NCI-H1105 (cell line): ENCODE measurements at places on chromosomes 3 and 15.

GRCh38 chr3:29972320-29972993, 633.9 kb upstream of the TGFBR2 start:
- DNase-seq: no peak

DNA sequence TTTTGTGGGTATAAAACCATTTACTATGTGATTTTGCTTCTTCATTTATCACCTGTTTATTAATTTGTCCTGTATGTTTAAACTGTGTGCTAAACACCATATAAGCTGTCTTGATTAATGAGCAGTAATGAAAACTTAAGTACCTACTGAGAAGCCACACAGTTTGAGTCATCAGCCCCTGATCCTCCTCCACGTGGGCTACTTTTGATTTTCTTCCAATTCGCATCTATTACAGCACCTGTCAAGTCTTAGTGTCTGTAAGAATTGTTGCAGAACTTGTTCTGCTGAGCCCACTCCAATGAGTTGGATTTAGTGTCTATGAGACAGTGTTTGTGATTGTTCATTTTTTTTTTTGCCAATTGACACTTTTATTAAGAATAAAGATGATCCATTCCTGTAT, 16.8 kb downstream of the EPHA6 start:
- DNase-seq: peak; percentile 12

DNA sequence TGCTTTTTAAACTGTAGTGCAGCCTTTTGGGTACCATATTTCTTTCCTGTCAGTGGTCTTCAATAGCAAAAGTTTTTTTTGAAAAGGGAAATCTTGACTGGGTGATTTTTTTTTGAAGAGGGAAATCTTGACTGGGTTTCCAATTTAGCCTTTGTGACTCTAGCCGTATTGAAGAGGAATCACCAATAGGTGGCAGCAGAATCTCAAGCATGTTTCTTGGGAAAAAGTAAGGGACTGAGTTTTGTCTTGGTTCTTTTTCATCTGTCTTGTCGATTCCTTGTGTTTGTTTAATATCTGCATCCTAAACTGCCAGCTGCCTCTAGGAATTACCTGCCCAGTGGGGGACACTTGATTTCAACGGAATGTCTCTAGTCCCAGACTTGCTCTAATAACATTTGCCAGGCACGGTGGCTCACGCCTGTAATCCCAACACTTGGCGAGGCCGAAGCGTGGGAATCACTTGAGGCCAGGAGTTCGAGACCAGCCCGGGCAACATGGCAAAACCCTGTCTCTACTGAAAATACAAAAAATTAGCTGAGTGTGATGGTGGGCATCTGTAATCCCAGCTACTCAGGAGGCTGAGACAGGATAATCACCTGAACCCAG, 89.2 kb downstream of the RBPMS2 start:
- peak; percentile 49 for DNase-seq

DNA sequence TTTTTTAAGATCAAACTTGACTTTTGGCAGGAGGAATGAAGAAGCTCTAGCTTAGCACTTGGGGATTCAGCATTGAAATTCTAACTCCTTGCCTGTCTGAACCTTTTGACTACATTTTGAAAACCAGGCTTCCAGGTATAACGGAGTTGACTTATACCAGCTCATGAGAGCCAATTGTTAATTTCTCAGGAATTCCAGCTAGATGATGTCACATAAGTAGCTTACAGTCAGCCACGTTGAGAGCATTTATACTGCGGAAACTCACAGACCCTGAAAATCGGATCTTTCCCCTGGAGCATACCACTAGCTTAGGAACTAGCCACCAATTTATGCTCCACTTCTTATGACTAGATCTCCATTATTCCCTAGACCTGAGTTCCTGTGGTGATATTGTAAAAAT, 321.4 kb upstream of the DPH6 start:
- no peak for DNase-seq

- no peak for DNase-seq
These were observed 36.6 kb downstream of the CCDC66 start for GRCh38 chr3:56593455-56594158.

DNA sequence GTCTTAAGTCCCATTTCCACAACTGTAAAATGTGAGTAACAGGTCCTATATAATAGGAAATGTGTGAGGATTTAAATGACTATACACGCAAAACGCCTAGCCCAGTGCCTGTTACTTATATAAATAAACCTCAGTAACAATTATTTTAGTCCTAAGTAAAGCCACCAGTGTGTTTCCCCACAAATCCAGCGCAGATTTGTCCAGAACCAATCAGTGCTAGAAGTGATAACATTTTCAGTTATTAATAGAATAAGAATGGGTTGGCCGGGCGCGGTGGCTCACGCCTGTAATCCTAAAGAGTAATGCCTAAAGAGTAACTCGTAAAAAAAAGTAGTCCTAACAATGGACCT, 561 bp downstream of the RPAP1 start:
- DNase-seq: no peak

- DNase-seq: no peak
These were observed 1.5 kb downstream of the CDC25A start for GRCh38 chr3:48186631-48187300.

DNA sequence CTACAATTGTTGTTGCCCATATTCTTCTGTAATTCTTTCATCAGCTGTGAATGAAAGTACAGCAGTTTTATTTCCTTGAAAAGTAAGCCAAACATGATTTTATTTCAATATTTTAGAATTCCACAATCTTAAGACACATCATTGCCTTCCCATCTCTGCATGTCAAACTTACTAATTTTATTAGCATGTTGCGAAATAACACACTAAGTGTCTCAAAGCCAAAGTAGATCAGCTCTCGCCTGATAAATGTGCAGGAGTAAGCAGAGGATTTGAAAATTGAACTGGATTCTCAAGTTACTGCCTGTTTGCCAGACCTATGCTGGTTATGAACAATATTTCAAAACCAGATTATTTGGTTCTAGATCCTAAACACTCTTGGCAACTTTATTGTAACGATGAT, 25.7 kb downstream of the TGFBR2 start:
- DNase-seq: no peak

DNA sequence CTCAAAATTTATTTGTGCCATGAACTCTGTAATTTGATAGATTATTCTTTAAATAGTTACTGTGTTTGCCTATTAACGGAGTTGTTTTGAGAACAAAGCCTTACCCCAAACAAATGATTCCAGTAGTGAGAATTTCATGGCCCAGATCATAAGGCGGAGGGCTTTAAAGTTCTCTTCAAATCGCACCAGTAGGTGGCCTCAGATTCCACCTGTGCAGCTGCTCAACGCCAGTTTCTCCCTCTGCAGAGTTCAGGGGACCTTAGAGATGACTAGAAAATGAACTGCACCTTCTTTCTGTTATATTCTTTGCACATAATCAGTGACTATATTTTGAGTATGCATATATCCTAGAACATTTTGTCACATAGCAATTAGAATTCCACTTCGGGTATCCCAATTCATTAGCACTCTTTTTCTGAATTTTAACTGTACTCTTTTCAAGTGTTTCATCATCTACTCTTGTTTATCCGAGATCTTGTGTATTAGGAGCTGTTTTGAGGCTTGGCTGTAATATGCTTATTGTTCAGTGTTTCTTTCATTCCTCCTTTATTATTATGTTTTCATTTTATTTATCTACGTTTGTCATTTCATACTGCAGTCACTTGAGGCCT, 232.6 kb upstream of the CHRM5 start:
- peak; percentile 34 for DNase-seq

GRCh38 chr3:185210621-185211142, 43.2 kb downstream of the EHHADH start:
- peak; percentile 86 for DNase-seq

GRCh38 chr15:71598741-71599140, 211.6 kb upstream of the NR2E3 start:
- DNase-seq: no peak

DNA sequence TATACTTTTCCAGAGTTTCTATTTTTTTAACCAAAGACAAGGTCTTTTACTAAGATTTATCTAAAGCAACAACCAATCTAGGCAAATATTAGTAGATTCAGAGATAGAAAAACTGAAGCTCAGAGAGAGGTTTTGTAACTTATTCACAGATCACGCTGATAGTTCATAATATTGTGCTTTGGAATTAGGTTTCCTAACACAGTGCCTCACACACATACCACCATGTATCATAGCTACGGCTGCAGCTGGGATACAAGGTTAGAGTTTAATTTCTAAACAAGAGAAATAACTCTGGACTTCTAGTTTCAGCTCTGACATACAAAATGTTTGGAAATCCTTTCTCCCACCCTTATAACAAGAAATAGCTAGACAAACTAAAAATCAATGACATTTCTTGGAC, 565.7 kb downstream of the PYDC2 start:
- DNase-seq: no peak

DNA sequence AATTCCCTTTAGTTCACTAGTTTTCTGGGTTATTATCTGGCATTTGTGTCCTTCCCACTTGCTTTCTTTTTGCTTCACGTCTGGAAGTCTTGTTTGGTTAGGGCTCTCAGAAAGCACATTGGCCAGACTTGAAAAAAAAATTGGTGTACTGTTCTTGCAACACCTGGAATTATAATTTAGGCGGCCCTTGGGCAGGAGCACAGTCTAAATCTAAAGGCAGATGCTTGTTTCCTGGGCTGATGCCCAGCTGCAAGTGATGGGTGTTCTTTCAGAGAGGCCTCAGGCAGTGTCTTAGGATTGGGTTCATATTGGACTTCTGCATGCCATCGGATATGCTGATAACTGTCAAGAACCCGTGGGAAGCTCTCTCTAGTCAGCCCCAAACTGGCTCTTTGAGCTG, 521.5 kb downstream of the PDCD6IP start:
- no peak for DNase-seq

DNA sequence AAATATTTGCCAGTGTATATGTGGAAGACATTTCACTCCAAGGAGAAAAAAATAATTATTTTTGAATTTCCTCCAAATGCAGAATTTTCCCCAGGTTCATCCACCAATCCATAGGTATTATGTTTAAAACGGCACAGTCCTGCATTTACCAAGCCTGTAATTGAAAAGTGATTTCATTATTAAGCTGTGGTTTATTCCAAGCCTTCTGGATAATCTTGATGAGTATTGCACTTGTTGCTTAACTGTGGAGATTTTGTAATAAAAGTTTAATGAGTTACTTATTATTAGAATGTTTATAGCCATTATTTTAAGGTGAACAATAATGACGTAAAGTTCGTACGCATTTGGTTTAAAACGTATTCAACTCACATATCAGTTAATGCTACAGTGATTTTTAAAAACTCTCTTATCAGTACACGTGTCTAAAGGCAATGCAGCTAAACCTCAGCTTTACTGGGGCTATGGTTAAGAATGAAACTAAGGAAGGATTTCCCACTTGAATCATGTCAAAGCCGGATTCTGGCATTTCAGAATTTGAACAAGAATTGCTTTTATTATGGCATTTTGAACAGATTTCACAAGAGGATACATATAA, 283.9 kb downstream of the MECOM start:
- DNase-seq: no peak

GRCh38 chr3:30471066-30471465, 135.3 kb upstream of the TGFBR2 start:
- no peak for DNase-seq

GRCh38 chr3:48588230-48588629, 6.9 kb downstream of the COL7A1 start:
- no peak for DNase-seq

GRCh38 chr15:85691350-85692240, 103.1 kb downstream of the KLHL25 start:
- no peak for DNase-seq

- no peak for DNase-seq
These were observed 186.7 kb downstream of the SSR3 start for GRCh38 chr3:156368189-156368588.

- DNase-seq: peak; percentile 20
These were observed 97.2 kb upstream of the CNTN4 start for GRCh38 chr3:2001306-2002108.

DNA sequence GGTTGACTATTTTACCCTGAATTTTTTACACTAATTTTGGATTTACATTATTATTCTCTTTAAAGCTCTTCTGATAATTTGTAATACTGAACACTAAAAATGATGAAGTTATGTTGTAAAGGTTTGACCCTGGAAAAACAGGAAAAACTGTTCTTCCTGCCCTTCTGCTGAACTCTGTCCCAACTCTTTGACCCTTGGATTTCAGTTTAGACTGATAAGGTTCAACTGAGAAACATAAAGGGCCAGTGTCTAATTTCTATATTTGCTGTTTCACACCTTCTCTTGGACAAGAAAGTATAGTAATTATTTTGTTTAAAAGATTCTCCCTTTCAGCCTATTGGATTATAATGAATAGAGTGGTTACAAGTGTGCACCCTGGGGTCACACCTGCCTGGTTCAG, 12.8 kb upstream of the TMOD3 start:
- DNase-seq: no peak

- DNase-seq: no peak
These were observed 16.7 kb upstream of the MYH15 start for GRCh38 chr3:108527109-108527508.

DNA sequence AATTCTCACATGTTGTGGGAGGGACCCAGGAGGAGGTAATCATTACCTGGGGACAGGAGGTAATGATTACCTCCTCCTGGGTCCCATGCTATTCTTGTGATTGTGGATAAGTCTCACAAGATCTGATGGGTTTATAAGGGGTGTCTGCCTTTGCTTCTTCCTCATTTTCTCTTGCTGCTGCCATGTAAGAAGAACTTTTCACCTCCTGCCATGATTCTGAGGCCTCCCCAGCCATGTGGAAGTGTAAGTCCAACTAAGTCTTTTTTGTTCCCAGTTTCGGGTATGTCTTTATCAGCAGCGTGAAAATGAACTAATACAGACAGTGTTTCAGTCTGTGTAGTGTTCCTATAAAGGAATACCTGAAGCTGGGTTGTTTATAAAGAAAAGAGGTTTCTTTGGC, 13.1 kb upstream of the KCTD6 start:
- no peak for DNase-seq

DNA sequence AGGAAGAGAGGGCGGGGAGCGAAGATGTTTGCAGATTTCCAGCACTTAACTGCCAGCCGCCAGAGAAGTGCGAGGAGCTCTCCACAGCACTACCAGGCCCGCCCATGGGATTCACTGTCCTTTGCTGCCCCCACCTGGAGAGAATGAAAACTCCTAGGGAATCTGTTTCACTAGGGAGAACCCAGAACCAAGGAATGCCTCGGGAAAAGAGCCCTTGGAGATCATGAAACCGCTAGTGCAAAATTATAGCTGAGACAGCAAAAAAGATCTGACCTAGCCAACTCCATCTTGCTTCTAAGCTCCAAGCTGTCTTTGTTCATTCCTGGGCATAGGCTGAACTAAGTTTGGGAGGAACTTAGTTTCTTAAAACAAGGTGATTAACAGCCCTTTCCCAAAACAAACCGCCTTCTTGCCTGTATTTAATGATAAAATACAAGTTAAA, 82.6 kb upstream of the GCNT3 start:
- DNase-seq: peak; percentile 90

GRCh38 chr3:37897763-37898162, 36.1 kb downstream of the CTDSPL start:
- DNase-seq: no peak

- no peak for DNase-seq
These were observed 348.7 kb upstream of the LMCD1 start for GRCh38 chr3:8152821-8153418.

GRCh38 chr3:141248064-141248463, 16.4 kb downstream of the PXYLP1 start:
- no peak for DNase-seq
